ENCODE measurements at places on chromosomes 5 and 9. TPM values are rescaled to one million over a fixed set of nuclear protein-coding genes. Genes with fewer than 3 reads are reported as not detected.
A peak's percentile ranks its signal among the peaks of the same experiment; 100 is the strongest.

DNA sequence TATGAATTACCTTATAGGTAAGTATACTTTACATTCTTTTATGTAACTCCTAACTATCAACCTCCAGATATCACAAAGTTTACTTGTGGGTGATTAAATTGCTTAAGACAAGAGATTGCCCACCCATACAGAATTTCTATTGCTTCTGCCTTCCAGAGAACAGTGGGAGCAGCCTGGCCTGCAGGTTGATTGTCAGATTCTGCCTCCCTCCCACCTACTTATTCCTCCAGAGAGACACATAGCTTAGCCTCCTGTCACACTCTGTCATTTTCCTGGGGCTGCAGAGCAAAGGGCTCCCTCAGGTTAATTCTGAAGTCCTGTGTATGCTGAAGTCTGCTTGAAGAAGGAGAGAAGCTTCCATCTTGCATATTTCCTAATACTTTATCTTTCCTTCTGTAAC lies 48.5 kb upstream of the DHFR start:
- DNase-seq = no peak

DNA sequence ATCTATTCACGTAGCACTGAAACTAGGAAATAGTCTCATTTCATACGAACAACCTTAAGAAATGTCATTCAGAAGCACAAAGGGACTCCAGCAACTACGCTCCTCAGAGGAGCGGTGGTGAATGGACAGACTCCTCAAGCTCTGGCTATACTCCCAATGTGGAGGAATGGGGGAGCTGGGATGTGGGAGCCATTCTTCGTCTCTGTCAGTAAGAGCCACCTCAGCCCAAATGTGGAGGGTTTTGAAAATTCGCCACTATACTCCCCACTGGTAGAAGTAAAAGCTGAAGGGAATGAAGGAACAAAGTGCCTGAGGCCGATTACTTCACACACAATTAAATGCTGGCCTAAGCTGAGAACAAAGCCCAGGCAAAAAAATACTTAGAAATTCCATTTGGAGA lies 96.3 kb downstream of the ADAMTS12 start:
- no peak for DNase-seq

GRCh38 chr9:120331913-120332312 lies 248.1 kb downstream of the CDK5RAP2 start:
- DNase-seq = no peak

DNA sequence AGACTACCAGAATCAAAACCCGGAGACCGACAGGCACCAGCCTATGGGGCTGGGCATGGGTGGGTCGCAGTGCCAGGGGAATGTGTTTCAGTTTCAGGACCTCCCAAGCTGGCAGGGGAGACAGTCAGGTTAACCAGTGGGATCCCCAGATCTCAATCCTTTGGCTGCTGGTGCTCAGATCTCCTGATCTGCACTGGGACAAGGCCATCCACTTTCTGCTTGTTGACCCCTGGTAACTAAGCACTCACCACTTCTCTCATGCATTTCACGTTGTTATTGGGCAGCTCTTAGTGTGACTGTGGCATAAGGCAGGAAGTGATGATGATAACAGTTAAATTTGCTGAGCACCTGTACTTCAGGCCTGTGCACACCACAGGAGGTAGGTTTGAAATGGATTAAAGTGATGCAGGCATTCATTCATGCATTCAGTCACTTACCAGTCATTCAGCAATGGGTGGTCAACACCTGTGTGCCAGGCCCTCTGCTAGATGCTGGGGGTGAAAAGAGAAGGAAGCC lies 42.1 kb upstream of the STXBP1 start:
- no peak for DNase-seq

DNA sequence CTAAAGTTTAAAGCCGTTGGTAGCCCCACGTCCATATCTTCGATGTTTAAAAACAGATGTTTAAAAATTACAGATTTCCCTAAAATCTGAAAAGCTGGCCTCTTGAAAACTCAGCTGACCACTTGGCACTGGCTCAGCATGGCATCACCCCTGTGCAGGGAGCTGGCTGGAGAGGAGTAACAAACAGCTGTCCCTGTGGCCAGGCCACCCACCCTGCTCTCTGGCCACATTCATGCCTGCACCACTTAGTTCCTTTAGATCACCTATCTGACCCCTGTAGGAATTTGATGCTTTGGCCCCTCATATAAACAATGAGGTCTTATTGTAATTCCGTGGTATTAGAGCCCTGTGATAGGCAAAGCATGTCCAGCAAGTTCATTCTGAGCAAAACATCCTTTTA lies 107.5 kb downstream of the FRMD3 start:
- DNase-seq = no peak

GRCh38 chr9:21110708-21111576 lies 30.7 kb downstream of the IFNW1 start:
- DNase-seq = no peak

DNA sequence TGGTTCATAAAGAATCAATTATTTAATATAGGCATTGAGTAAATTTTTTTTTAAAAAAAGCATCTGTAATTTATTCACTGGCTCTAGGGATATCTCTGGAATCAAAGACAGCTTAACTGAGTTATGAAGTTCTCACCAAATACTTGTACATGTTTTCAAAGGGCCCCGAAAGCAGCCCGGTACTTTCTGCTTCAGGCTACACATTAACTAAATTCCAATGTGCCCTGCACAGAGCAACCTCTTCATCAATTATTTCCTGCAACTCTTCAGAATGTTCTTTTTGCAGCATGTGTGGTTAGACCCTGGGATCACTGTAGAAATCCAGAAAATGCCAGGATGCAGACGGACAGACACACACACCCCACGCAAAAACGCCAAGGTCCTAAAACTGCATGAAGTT lies 209.0 kb downstream of the EFNA5 start:
- no peak for DNase-seq

- DNase-seq = no peak
Observed at GRCh38 chr9:109382182-109382581, 61.3 kb upstream of the EPB41L4B start.

GRCh38 chr5:97618721-97619120 lies 435.7 kb upstream of the RIOK2 start:
- DNase-seq = no peak

DNA sequence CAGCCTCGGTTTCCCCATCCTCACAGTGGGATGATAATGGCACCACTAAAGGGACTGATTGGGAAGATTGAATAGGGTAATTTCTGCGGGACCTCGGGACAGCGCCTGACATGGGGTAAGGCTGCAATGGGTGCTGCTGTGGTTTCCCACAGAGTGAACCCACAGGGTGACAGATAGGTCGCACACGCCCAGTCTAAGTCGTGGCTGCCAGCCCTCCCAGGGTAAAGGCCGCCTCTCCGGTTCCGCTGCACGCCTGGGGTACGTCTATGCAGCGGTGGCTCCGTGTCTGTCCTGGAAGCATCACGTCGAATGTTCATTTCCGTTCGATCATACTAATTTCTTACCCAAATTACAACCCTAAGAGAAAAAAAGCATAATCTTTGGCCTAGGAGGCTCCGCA lies 631 bp downstream of the CFAP77 start:
- DNase-seq = no peak

- DNase-seq = no peak
Observed at GRCh38 chr9:33248606-33249005, 8.6 kb downstream of the SPINK4 start.

DNA sequence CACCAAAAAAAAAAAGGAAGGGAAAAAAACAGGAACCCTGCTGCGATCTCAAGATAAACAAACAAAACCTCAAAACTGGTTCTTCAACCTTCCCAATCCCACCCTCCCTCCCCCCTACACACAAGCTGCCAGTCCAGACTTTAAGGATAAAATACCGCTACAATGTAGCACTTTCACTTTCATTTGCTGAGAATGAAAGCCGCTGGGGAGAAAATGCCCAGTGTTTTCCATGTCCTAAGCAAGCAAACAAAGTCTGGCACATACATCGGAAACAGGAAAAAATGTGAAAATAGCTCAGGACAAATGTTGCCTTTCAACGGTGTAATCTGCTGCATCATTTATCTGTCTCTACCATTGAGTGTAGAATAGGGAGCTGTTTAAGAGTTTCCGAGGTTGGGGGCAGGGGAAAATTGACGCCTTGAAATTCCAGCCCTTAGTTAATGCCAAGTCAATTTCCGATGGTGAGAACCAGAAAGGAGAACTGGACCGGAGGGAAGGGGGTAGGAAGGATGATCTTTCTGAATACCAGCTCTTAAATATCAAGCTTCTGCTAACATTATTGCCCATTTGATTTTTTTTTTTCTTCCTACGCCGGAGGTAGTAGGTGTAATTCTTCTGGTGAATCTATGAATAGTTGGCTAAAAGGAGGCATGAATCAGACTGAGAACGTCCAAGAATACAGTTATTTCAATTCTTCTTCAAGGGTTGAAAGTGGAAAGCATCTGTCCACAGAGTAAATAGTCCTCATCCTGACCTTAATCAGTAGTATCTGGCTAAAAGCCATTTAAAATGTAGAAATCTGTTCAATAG lies 1.2 kb upstream of the ADAMTS6 start:
- DNase-seq = no peak

- DNase-seq = no peak
Observed at GRCh38 chr9:8660383-8660782, 860.8 kb upstream of the DMAC1 start.

DNA sequence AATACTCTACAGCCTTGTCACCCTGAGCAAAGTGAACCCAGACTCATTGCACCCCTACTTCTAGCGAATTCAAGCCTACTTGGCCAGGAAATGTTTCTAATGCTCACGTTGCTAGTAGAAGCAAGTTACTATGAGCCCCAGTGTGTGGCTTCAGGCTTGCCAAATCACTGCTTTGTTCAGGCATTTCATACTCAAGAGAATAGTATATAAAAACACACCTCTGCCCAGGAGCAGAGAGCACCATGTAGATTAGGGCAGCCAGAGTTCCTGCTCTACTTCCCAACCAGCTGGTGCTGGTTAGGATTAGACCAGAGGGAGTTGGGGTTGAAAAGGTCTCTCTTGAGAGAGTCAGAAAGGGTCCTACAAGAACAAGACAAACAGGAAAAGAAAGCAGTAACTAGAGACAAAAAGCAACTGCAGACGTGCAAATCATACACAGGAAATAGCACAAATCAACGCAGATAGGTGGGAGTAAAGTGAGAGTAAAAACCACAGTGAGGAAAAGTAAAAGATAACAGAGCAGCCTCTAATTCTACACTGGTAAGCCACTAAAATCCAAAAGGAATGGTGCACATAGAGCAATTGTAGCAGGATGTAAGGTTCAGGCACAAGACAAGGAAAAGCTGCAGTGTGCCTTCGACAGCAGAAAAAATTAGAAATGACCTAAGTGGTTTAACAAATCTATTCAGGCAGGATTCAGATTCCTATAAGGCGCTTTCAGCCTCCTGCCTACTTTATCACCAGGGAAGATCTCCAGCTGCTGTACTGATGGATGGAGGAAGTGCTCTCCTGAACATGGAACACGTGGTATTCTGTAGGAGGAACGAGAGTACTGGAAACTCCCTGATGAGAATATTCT lies 49.6 kb upstream of the KIF2A start:
- DNase-seq = no peak

DNA sequence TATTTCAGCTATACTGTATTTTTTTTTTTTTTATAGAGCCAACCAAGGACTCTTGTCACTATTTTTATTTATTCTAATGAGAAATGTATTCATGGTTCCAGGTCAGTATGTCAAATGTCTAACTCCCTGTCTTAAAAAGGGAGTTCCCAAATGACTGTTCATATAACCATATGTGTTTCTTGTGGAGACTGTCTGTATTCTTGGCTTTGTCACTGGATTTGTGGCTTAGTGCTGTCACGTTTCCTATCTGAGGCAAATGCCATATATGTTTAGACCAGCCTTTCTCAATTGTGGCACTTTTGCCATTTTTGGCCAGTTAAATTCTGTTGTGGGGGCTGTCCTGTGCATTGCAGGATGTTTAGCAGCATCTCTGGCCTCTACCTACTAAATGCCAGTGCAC lies 3.1 kb downstream of the GCNT1 start:
- no peak for DNase-seq

DNA sequence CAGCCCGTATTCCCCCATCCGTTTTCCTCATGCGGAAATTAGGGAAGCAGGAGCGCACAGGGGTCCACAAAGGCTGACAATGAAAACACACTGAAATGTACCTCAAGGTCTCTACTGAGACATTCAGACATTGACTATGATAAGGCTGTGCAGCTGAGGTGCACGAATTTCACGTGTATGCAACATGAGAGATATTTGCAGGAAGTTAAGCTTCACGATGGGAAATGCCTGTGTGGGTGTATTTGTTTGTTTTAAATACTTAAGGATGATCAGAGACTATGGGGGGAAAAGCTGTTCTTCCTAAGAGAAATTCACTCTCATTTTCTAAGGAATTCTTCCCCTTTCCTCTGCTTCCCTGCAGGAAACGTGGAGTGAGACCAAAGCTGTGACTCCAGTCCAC lies 2.6 kb upstream of the SPATA31E1 start:
- DNase-seq = no peak

GRCh38 chr5:37836592-37837413 lies 3.0 kb downstream of the GDNF start:
- peak; percentile 60 for DNase-seq

- no peak for DNase-seq
Observed at GRCh38 chr9:122929796-122930354, 1.4 kb downstream of the ZBTB26 start.

DNA sequence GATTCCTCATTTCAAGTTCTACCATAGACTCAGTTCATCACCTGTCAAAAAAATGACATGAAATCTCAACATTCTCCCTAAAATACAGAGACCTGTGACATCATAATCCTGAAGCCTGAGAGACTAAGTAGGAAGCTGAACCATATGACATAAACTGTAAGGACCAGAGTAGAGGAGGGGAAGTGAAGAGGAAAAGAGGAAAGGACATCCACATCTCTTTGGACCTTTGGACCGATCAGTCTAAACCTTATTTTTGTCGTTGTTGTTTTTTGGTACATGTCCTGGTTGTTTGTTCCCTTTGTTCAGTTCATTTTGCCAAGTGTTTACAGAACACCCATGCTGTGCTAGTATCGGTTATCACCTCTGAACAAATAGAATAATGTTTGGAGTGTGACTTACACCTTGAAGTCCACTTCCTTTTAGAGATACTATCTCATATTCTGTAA lies 41.9 kb downstream of the LURAP1L start:
- no peak for DNase-seq

GRCh38 chr5:175015028-175015685 lies 290.8 kb downstream of the MSX2 start:
- no peak for DNase-seq

The TAF11L4 gene
- total RNA-seq = not detected

The FOXD4L6 gene
- not detected for total RNA-seq

The CCDC183 gene
- 2.0 TPM for total RNA-seq

The STC2 gene
- total RNA-seq = 38.5 TPM

The HSPB3 gene
- total RNA-seq = not detected

The CCDC152 gene
- total RNA-seq = 19.0 TPM

The SLC34A3 gene
- total RNA-seq = 0.13 TPM

The CYLC2 gene
- not detected for total RNA-seq

The OR1Q1 gene
- total RNA-seq = not detected
